ENCODE measurements at places on chromosomes 3 and 15.

GRCh38 chr3:45623846-45624245 lies 29.3 kb downstream of the LIMD1 start:
- no peak for DNase-seq

DNA sequence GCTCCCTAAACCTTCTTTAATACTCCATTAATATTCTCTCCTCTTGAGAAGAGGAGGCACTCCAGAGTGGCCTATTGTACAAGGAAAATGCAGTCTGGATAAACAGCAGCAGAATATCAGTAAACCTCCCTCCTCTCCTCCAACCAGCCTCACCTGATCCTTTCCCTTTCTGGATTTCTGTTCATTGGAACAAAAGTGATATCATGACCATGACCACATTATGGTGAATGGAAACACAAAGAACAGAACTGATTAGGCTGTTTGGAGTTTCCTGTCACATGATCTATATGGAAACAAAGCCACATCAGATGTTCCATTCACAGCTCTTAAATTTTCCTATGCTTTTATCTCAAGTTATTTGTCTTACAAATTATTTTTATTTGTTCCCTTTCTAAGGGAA lies 14.6 kb downstream of the C2CD4B start:
- no peak for DNase-seq

- DNase-seq: no peak
Observed at GRCh38 chr3:126753191-126754160, 49.4 kb downstream of the CHCHD6 start.

DNA sequence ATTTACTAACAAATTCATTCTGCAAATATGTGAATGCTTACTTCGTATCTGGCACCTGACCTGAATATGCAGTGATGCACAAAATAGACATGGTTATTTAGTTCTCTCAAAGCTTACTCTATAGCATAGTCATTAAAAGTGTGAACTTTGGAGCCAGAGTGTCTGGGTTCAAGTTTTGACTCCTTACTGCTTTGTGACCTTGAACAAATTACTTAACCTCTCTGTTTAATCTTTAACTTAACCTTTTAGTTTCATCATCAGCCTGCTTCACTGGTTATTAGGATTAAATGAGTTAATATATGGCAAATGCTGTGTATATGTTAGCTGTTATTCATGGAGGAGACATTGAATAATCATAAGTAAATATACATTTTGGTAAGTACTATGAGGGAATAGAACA lies 12.1 kb upstream of the MGA start:
- no peak for DNase-seq

DNA sequence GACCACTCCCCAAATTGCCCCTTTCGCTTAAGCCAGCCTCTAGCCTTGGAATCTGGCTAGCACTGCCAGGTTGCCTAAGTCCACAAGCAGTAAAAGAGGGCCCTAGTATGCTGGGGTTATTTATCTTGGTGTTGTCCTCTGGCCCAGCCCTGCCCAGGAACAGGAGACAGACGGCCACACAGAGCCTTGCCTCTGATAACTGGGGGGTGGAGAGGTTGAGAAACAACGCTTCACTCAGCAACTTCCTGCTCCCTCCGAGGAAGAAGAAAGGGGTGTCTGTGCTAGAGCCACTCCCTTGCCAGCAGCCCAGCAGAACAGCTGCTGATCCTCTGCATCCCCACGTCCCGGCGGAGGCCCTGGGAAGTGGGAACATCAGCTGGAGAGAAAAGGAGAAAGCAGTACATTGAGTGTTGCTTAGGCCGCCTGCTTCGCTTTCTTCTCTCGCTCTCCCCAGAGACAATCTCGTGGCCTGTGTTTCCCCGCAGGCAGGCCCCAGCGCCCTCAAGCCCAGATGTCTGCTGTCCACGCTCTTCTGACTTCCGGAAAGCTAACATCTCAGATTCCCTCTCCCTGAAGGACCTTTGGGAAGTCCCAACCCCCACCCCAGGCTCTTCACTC lies 22.6 kb upstream of the C3orf70 start:
- DNase-seq: no peak

GRCh38 chr15:63504979-63505841 lies 817 bp downstream of the USP3 start:
- no peak for DNase-seq

DNA sequence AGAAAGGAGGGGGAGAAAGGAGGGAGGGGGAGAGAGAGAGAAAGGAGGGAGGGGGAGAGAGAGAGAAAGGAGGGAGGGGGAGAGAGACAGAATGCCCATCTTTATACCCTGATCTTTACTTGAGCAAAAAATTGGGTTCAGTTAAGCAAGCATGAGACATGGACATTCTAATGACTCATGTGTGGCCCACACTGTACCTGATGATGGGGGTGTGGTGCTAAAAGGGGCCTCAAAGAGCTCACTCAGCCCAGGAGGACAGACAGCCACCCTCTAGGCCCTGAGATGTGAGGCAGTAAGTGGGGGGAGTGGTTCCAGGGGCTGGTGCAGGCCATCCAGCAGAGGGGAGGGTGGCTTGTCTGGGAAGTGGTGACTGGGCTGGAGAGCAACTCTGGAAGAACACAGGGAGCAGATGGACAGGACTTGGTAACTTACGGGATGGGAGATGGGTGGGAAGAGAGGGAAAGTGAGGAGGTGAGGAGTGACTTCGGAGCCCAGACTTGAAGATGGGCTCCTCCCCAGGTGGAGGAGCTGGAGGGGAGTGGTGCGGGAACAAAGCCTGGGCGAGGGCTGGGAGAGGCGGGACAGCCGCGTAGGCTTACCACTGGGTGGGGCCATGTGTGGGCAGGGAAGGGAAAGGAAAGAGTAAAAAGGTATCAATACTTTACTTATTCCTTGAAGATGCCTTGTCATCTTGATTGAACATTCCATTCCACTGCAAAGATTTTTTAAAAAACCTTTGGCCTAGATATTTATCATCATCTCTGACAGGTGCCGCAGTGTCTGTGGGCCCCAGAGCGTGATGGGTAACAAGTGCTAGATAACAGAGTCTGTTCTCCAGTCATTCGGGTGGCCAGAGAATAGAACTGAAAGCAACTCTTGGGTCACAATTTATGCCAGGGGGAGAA lies 32.3 kb downstream of the TSPAN3 start:
- DNase-seq: no peak
